ENCODE measurements at places on chromosomes 11 and 22. TPM values are rescaled to one million over a fixed set of nuclear protein-coding genes. Genes with fewer than 3 reads are reported as not detected.
A peak's percentile ranks its signal among the peaks of the same experiment; 100 is the strongest.

GRCh38 chr11:115893461-115894099, 389.4 kb upstream of the CADM1 start:
- DNase-seq: no peak

GRCh38 chr11:48006301-48006992, 26.1 kb downstream of the PTPRJ start:
- no peak for DNase-seq

DNA sequence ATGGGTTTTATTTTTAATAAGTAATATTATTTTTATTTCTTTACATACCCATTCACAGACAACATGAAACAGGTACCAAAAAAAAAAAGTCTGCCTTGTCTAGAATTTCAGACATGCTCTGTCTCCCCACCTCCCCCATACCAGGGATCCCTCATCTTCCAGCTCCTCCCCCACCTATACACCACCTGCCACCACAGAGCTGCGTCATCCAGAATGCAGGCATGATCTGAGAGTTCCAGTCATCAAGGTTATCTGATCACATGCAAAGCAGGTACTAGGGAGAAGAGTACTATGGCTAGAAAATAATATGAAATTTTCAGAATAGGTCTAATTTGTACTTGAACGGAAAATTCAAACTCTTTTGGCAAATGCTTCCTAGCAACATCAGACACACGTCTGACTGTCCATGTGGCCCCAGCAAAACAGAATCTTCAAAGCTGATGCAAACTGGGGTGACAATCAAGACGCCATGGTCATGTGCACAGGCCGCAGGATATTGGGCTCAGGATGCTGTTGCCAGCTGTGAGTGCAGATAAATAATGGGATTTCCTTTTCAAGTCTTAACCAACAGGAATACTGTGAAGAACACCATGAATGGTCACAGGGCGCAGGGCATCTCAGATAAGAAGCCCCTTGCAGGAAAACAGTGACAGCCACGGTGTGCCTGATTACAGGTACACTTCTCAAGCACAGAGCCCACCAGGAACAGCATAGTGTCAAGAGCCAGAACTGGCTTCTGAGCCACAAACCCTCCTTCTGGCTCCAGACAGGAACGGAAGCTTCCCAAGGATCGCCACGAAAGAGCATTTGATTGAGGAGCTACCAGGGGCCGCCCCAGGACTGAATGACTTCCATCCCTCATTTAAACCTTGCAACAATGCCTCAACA, 169.5 kb downstream of the EFCAB6 start:
- no peak for DNase-seq

DNA sequence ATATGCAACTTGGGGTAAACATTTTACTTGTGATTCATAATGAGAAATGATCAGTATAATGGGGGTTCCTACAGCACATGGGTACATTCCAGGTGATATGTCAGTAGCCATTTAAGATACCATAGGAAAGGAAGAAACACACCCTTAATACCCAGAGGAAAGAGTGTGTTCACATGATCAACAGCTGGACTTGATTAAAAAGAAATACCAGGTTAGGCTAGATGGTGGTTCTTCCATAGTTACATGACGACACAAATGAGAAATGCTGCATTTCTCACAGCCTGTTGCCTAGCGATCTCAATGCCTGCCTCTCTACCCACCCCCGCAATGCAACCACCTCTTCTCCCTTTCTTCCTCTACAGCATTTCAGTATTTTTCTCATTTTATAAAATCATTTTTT, 96.8 kb downstream of the TTC28 start:
- DNase-seq: peak; percentile 51

GRCh38 chr11:108914981-108915380, 250.1 kb downstream of the DDX10 start:
- DNase-seq: no peak

DNA sequence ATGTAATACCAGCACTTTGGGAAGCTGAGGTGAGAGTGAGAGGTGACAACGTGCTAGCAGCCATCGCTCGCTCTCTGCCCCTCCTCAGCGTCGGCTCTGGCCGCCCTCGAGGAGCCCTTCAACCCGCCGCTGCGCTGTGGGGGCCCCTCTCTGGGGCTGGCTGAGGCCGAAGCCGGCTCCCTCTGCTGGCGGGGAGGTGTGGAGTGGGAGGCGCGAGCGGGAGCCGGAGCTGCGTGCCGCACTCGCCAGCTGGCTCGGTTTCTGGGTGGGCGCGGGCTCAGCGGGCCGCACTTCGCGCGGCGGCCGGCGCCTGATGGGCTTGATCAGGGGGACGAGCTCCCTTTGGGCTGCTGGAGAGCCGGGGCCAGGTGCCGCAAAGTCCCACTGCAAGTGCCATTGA, 98.9 kb upstream of the UBASH3B start:
- peak; percentile 52 for DNase-seq

GRCh38 chr22:38655519-38656255, 505 bp downstream of the FAM227A start:
- no peak for DNase-seq

DNA sequence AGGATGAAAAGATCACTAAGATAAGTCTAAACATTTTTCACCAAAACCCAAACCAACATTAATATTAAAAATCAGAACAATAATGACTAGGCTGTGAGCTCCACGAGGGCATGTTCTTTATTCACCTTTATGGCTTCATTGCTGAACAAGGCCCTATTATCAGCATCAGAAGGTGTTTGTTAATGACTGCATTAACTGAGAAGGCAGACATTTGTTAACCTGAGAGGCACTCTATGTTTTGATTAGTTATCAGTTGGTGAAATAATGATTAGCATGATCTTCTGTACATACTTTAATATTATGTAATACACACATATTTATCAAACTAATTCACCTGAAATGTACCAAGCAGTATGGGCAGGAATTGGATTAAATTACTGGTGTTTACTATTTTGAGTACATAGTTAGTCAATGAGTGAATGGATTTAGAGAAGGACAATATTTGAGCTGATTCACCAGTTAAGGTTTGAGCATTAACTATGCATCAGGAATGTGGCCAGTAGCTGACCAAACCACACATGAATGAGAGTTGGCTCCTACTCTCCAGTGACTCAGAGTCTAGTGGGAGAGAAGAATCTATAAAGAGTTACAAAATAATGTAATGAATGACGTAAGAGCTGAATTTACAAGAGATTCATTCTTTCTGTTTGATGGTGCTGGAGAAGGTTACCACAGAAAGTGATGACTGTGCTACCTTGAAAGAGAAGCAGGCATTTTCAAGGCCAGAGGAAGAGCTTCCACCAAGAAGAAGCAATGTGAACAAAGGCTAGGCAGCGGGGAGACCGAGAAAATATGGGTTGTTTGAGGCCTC, 6.7 kb downstream of the IL18 start:
- peak; percentile 52 for DNase-seq

DNA sequence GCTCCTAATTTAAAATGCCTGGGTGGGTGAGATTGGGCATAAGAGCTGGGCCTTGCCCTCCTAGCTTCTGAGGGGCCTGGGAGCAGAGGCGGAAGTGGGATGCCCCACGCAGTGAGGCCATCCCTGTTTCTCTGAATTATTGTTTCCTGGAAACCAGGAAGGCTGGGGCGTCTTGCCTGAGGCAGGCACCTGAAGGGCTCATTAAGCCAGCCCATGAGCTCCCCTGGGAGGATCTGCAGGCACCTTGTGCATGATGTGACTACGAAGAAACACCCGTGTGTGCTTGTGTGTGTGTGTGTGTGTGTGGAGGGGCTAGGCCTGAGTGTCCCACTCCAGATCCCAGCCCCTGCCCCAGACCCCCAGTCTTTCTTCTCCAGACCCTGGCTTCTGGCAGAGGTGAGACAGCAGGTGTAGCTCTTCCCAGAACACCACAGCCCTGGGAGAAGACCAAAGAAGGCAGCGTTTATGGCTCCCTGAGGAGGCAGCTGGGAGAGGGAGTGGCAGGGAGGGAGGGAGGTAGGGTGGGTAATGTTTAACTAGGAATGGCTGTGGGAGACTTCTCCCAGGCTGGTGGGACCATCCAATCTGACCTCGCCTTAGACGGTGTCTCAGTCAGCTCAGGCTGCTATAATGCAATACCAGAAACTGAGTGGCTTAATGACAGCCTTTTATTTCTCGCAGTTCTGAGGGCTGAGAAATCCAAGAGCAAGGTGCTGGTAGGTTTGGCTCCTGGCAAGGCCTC, 2.1 kb upstream of the BATF2 start:
- DNase-seq: no peak

- no peak for DNase-seq
These were observed 3.9 kb upstream of the GTSE1 start for GRCh38 chr22:46292732-46293131.

GRCh38 chr11:71086687-71087258, 165.6 kb downstream of the SHANK2 start:
- peak; percentile 74 for DNase-seq

GRCh38 chr11:120929664-120930154, 94.2 kb upstream of the TBCEL start:
- peak; percentile 36 for DNase-seq

DNA sequence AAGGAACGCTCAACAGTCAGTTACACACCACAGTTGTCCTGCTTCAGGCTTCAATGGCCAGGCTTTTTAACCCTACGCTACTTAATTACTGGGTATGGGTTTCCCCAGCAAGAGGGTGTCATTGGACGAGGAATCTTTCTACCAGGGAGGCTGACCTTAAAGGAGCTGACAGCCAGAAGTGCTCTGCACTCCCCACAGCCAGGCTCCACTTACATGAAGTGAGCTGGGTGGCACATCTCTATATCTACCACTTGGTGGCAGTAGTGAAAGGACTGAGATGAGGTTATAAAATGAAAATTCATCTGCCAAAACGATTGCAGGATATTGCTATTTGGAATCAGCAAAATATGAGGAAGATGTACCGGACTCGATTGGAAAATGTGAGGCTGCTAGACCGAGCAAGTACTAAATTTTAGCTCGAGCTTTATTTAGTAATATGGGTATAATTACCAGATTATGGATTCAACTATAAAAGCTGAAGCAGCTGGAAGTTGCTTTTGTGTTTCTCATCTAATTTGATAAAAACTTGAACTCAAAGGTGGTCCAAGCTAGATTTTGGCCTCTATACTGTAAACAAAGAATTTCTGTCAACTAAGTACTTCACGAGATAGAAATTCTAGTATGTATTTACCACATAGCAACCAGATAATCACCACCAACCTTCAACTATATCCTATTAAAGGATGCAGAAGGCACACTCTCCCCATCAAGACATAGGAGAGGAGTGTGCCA, 53.9 kb upstream of the CEP126 start:
- DNase-seq: peak; percentile 38

DNA sequence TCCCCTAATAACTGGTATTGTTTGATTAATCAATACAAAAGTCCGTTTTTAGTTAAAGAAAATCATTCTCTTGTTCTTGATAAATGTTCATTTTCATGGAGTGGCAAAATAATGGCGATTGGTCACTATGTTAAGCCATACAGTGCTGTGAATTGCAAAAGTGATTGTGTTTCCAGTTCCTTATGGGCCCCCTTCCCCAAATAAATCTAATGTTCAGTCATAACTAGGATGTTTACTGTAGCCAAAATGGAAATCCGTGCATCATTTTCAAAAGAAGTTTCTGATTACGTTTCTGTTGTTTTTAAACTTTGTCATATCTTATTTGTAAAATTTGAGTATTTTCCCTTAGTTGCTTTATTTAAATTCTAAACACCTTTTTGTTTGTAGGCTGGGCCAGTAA, 845 bp downstream of the RBM7 start:
- DNase-seq: peak; percentile 41

- peak; percentile 72 for DNase-seq
These were observed 28.4 kb downstream of the KIAA0930 start for GRCh38 chr22:45212306-45212709.

DNA sequence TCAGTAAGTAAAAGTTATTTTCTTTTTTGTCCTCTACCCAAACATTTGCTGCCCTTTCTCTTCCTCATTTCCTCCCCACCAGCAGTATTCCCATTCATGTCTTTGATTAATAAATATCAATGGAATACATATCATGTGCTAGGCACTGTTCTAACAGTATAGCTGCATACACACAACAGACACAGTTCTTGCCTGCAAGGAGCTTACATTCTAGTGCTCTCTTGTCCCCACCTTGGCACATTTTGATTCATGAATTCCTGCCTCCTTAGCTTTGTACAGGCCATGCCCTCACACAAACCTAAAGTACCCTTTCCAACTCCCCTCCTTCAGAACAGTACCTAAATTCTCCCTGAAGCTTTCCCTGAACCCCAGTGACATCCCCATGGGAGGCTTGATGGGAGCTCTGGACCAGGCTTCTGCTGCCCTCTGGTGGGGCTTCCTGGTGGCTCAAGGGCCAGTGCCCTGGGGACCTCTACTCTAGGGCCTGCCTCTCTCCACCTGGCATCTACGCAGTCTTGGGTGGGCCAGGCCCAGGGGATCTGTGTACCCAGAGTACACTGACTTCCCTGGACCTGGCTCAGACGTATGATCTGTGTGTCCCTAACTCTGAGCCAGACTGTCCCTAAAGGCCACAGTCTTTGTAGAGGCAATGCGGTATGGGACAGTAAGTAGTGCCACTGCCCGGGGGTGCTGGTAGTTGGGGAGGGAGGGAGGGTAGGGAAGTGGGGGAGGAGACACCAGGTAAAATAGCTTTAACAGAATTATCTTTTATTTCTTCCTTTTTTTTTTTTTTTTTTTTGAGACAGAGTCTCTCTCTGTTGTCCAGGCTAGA, 14.1 kb downstream of the RPS13 start:
- peak; percentile 77 for DNase-seq

DNA sequence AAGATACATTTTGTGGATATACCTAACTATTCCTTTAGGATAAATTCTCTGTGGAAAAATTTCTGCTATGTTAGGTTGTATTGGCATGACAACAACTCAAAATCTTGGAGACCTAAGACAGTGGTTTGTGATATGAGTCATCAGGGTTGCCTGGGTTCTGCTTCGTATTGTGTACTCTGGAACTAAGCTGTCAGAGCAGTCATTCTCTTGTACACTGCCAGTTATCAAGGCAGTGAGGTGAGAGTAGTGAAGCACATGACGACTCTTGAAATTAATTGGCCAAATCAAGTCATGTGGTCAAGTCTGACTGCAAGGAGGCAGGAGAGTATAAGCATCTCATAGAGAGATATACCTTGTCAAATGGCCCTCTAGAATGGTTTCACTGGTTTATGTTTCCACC, 104.4 kb downstream of the FANCF start:
- no peak for DNase-seq

Gene ISX
- total RNA-seq: not detected

Gene TIGD3
- not detected for total RNA-seq

Gene DCDC1
- not detected for total RNA-seq

Gene OR8K3
- total RNA-seq: not detected

Gene CHRM1
- total RNA-seq: 8.9 TPM

Gene ALG9
- 42.6 TPM for total RNA-seq

All from stomach (tissue), 19 donors.